K562 (cell line): ENCODE measurements at places on chromosomes 12 and 14. TPM values are rescaled to one million over a fixed set of nuclear protein-coding genes. Genes with fewer than 3 reads are reported as not detected.
A peak's percentile ranks its signal among the peaks of the same experiment; 100 is the strongest.

SMCO2 gene
- not detected in 2 replicates for total RNA-seq

ULK1 gene
- 17.3 and 29.4 TPM in 2 replicates for total RNA-seq

PTGER2 gene
- not detected in 2 replicates for total RNA-seq

PTCSC3 gene
- not detected in 2 replicates for total RNA-seq

DNA sequence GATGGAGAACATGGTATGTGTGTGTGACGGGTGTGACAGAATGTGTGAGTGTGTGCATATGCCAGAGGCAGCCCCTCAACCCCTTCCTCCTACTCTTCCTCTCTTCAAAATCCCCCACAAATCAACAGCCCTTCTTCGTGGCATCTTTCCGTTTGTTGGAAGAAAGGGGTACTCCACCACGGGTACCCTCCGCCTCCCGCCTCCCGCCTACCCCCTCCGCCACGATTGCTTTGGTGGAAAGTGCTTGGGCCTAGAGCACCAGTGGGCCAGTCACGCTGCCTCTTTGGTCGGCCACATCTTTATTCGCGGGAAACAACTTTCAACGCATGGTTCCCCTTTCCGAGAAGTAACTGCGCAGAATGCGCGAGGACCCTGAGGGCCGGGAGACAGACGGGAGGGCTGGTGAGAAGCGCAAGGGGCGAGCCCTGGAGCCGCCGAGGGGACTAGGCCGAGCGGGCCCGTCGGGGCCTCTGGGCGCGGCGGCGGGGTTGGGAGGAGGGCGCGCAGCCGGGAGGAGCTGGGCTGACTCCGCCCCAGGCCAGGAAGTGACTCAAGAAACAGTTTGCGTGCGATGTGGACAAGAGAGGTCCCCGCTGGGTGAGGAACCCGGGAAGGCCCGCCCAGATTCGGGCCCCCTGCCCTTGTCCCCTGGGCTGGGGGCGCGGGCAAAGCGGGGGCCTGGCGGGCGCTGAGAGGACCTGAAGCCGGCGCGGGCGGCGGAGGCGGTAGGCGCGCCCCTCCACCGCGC lies at the start of the genes CBLN3 and KHNYN:
TSS of gene CBLN3 (minus strand) at position 274 of the 748 bp plus-strand sequence. CDS start 614 bp downstream, outside the sequence.
TSS of gene KHNYN (plus strand) at position 560 of the 748 bp plus-strand sequence. CDS start 777 bp downstream, outside the sequence.
- DNase-seq = peak; percentile 84

DNA sequence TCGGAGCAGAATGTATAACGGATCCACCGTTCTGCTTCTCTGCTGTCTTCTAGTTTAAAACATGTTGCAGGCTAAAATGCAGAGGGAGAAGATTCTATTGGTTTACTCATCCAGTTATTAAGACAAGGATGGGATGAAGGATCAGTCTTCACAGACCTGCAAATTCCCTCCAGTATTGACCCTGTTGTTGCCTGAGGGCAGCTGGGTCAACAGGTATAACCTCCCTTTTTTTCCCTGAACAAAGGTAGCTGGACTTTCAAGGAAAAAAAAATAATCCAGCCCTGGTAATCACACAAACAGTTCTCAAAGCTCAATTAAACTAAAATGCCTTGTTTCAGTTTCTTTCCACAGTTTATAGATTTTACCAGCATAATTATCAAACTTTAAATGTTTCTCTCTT lies 480.6 kb downstream of the ZFP36L1 start:
- DNase-seq = no peak

DNA sequence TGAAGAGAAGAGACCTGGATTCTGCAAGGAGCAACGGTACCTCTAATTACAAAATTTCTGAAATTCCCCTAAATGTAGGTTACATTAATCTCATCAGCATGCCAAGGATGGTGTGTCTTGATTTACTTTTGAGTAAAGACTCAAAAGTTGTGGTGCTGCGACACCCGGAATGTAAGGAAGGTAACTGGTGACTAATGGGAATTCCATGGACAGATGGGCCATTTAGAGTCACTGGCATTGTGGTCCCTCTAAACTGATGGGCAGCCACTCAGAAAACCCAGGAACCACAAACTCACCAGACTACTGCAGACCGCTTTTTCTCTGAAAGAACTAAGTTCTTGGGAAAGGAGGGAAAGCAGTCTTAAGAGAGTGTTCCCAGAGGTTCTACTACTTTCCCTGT lies 32.8 kb downstream of the GRIN2B start:
- no peak for DNase-seq

DNA sequence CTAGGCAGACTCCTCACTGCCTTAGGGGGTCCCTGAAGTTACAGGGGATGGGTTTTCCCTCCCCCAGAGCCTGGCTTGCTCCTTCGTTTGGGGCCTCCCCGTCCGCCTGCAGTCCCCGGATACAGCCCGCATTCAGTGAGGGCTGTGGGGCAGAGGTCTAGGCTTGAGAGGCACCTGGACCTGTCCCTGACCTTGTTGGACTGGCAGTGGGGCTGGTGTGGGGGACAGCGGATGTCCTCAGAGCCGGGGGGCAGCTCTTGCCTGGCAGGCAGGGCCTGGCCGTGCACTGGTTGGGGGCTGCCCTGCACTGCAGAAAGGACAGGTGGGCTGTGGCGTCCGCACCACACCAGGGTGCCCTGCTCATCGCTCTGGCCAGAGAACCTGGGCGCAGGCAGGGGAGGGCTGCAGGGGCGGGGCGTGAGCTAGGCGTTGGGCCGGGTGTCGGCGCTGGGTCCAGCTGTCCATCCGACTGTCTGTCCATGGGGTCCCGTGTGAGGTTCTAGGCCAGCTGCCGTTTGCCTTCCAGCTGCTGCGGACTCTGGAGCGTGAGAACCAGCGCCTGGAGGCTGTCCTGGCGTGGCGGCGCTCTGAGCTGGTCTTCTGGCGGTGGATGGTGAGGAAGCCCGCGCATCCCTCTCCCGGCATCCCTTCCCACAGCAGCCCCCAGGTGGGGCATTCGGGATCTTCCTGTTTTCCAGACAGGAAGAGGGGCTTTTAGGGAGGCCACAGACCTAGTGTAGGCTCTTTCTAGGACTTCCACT lies 6.0 kb downstream of the TEDC1 start:
- DNase-seq = no peak

DNA sequence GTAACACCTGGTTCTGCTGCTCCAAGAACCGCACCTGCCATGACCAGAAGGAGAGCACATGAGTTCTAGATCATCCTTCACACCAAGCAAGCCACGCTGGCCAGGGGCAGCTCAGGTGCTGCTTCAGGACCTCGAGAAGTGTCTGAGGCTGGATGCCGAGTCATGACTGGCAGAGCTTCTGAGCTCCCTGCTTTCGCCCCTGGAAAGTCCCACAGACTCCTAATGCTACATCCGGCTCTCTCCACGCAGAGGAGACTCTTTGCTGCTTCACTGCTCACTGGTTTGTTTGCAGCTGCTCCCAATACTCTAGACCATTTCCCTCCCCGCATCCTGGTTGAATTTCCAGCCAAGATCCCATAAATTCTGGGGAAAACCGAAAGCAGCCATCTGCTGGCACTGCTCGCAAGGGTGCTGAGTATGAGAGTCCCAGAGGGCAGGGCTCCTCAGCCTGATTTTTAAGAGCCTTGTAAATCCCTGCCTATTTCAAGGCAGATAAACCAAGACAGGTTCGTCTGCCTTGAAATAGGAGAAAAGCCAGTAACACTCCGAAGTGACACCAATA lies 1.4 kb downstream of the KRT2 start:
- no peak for DNase-seq
